Fibroblast of pulmonary artery (primary cell): ENCODE measurements at places on chromosomes 1 and 21.
A peak's percentile ranks its signal among the peaks of the same experiment; 100 is the strongest.

- DNase-seq, result no peak
Measured at GRCh38 chr1:241225741-241226140, 131.3 kb downstream of the RGS7 start.

- peak; percentile 30 for DNase-seq
Measured at GRCh38 chr1:77218477-77219165, 609 bp downstream of the PIGK start.

GRCh38 chr1:171798311-171798710 is 16.9 kb downstream of the METTL13 start:
- DNase-seq, result no peak

GRCh38 chr1:9827558-9828185 is 3.9 kb upstream of the CLSTN1 start:
- DNase-seq, result no peak

- no peak for DNase-seq
Measured at GRCh38 chr1:245520611-245521010, 365.8 kb downstream of the KIF26B start.

- DNase-seq, result peak; percentile 42
Measured at GRCh38 chr1:225762002-225762441, 15.6 kb upstream of the SRP9 start.

DNA sequence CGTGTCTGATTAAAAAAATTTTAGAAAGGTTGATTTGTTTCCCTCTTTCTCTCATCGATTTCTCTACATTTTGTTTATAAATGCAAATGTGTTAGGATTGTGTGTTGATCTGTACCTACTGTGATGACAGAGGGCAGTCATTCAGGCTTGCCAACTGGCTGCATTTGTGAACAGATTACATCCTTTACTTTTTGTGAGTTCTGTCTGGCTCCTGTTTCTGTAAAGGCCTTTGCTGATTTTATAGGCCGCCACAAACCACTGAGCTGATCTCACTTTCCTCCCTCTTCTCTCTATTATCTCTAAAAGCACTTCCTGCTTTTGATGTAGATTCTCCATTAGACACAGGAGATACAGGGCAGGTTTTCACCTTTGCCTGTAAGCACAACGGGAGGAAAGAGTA is 106.8 kb downstream of the ESRRG start:
- no peak for DNase-seq

DNA sequence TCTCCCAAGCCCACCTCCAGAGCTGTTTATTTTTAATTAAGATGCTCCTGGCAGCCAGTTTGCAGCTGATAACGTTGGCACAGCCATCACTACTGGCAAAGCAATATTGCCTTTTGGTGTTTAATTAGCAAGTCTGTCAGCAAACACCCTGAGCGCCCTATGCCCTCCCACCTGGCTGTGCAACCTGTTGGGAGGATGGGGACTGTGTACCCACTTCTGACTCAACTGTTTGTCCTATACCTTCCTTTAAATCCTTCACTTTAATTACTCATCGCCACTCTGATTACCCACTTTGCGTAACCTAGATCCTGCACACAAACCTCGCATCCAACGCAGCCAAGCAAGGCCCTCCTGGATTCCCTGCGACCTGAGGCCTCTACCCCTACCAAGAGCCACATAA is 67.1 kb downstream of the BCAR3 start:
- no peak for DNase-seq

DNA sequence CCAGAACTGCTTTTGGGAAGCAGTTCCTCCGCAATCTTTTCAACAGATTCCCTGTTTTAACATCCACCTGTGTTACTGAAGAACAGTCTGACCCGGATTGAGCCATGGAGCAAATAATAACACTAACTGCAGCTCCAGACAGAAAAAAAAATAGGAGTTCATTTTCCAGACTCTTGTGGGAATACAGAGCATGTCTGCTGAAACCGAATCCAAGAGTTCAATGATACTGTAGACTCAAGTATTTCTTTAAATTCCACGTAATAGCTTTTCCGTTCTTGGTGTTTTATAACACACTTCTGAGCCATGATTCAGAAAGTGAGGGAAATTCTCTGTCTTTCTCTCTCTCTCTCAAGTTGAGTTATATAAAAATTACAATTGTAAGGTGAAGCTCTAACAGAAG is 60.6 kb downstream of the DDAH1 start:
- no peak for DNase-seq

GRCh38 chr1:3507636-3508275 is 53.3 kb downstream of the ARHGEF16 start:
- no peak for DNase-seq

GRCh38 chr1:244028701-244029100 is 22.4 kb upstream of the ZBTB18 start:
- DNase-seq, result no peak

DNA sequence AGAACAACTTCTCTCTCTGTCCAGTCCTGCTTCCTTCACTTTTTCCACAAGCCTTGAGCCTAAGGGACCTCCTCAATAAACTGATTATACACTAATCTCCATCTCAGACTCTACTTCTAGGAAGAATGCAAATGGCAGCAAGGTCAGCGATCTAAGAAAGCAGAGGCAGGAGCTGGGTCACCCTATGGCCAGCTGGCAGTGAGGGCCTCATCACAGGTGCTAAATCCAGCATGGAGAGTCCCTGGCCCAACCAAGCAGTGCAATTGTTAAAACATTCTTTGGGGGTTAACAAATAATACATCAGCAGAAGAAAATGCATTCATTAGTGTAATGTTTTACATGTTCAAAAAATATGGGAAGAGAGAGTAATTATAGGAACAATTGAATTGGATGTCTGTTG is 416.0 kb downstream of the SIPA1L2 start:
- DNase-seq, result no peak

GRCh38 chr1:209387969-209388329 is 195.6 kb upstream of the CAMK1G start:
- DNase-seq, result peak; percentile 54

- no peak for DNase-seq
Measured at GRCh38 chr21:39073063-39073462, 110.2 kb downstream of the PSMG1 start.

- no peak for DNase-seq
Measured at GRCh38 chr21:42405064-42406013, 1.6 kb downstream of the UBASH3A start.

DNA sequence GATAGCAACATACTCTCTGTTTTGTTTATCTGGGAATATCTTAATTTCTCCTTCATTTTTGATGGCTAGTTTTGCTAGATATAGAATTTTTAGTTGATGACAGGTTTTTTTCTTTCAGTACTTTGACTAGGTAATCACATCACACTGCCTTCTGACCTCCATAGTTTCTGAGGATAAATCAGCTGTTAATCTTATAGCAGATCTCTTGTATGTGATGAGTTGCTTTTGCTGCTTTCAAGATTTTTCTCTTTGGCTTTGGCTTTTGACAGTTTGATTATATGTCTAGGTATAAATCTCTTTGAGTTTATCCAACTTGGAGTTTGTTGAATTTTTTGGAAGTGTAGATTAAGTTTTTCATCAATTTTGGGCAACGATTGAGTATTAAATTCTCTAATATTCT is 142.6 kb downstream of the ZNF644 start:
- DNase-seq, result peak; percentile 13

- no peak for DNase-seq
Measured at GRCh38 chr1:87030740-87031690, 116.6 kb downstream of the HS2ST1 start.

DNA sequence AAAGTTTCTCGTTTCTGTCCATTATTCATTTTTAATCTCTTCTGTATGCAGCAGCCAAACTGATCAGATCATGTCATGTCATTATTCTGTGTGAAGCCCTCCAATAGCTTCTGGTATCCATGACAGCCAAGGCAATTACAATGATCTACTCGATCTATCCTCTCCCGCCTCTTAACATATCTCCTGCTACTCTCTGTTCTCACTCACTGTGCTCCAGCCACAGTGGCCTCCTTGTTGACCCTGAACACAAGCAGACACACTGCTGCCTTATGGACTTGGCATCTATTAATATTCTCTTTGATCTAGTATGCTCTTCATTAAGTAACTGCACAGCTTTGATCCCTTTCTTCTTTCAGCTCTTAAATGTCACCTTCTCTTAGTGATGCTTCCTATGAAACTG is 59.5 kb downstream of the TPR start:
- DNase-seq, result no peak

DNA sequence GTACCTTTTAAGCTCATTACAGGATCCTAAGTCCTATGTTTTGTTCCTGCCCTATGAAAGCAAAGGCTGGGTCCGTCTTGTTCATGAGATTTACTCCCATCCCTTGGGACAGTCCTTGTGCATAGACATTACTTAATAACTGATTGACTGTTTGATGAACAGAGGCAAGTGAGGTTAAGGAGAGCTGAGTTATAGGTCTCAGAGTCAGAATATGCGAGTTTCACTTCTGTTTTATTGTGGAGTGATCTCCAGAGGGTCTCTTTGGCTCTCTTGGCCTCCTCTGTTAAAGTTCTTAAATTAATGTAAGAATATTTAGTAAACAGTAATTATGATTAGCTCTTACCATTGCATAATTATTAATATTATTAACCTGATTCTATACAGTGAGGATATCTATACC is 52.6 kb downstream of the BRINP2 start:
- DNase-seq, result no peak

DNA sequence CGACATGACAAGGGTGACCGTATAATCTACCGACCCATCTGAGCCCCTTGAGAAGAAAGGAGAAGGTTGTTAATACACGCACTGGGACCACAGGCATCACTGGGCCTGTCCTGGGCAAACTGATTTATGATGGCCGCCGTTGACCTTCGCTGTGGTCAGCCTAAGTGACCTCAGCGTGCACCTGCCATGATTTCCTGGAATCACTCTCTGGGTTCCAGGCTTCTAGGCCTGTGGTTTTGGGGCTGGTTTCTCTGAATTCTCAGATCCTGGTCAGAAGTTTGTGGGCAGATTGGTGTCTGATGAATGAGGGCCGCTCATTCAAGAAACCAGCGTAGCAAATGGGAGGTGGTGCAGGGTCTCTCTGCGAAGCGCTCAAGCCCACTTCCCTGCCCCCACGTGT is 64.0 kb downstream of the SIK1 start:
- DNase-seq, result no peak

DNA sequence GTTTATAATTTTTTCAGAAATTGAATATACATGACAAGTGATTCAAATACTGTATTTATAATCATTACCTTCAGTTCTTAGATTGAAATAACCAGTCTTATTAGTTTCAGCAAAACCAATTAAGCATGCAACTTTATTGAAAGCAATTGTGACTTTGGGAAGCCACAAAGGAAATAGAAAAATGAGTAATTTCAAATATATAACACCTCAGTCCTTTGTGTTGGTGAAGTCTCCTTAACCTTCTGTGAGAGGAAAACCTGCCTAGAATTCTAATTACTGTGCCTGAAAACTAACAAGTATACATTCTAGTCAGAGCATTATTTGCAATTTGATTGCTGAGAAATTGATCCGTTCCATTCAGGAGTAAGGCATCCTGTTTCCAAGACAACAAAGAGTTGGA is 95.8 kb downstream of the S1PR1 start:
- no peak for DNase-seq

- DNase-seq, result no peak
Measured at GRCh38 chr1:224980181-224980580, 50.7 kb downstream of the DNAH14 start.

DNA sequence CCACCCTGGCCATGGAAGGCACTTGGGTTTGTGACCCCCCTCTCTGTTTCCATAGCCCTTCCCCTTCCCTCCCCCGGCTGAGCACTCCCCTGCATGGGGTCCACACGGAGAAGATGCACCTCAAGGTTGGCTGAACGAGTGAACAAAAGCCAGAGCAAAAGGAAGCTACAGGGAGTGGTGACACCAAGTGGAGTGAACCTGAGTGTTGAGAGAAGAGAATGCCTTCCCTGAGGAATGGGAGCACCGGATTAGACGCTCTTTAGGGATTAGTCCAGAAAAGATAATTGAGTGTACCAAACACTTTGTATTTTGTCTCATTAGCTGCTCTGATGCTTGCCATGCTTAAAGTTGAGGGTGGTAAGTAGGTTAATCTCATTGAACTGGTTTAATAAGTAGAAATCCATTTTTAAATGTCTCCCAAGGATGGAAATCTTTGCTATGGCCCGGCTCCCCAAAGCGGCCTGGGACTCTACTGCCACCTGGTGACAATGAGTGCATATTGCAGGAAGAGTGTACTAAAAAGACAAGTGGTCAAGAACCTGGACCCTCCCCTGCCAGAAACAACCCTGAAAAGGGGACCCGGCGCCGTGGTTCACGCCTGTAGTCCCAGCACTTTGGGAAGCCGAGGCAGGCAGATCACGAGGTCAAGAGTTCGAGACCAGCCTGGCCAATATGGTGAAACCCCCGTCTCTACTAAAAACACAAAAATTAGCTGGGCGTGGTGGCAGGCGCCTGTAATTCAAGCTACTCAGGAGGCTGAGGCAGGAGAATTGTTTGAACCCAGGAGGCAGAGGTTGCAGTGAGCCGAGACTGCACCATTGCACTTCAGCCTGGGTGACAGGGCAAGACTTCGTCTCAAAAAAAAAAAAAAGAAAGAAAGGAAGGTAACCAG is 150.6 kb upstream of the ZC3H12A start:
- peak; percentile 25 for DNase-seq

GRCh38 chr1:160640359-160641123 is 6.3 kb downstream of the SLAMF1 start:
- DNase-seq, result no peak

GRCh38 chr1:201585901-201586300 is 47.0 kb downstream of the NAV1 start:
- DNase-seq, result no peak

GRCh38 chr1:229838204-229838603 is 212.2 kb downstream of the URB2 start:
- no peak for DNase-seq

GRCh38 chr21:41956926-41957729 is 3.3 kb upstream of the C2CD2 start:
- DNase-seq, result peak; percentile 68
